ENCODE measurements at places on chromosomes 4 and X. TPM values are rescaled to one million over a fixed set of nuclear protein-coding genes. Genes with fewer than 3 reads are reported as not detected.
A peak's percentile ranks its signal among the peaks of the same experiment; 100 is the strongest.

DNA sequence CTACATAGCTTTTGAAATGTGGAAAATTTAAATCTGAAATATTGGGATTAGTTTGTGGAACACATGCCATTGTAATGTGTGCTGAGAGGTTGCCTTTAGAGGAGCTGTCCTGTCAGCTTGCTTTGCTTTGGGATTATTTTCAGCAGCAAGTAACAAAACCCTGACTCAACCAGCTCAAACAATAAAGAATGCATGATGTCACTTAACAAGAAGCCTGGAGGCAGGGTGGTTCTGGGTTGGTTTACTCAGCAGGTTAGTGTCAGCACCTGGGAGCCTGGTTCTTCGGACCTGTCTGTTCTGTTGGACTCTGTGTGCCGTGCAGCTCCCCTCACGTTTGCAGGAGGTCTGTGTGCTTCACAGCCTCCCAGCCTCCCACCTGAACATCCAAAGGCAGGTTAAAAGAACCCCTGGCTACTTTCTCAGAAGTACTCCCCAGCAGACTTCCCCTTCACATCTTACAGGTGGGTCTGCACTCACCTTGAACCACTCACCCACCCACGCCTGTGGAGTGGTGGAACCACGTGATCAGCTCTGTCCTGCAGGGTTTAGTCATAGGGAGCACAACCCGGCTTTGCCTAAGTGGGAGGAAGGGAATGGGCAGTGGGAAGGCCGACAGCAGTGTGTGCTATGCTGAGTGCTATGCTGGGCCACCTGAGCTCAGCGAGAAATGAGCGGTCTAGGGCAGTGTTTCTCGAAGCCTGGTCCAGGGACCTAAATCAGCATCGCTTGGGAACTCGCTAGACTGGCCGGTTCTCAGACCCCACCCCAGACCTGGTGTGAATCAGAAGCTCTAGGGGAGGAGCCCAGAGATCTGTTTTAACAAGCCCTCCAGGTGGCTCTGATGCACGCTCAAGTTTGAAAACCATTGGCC is 20.4 kb downstream of the TMEM131L start:
- peaks cover 49% of the 10 kb centered on the region for H3K4me1 ChIP-seq
- no peak overlapping the region for H3K4me3 ChIP-seq
- peaks cover 14% of the 10 kb centered on the region for H3K36me3 ChIP-seq
- peak overlapping the region; percentile 93 for H3K27ac ChIP-seq

Gene FGB
- polyA plus RNA-seq, result not detected

Gene PHEX
- polyA plus RNA-seq, result not detected

DNA sequence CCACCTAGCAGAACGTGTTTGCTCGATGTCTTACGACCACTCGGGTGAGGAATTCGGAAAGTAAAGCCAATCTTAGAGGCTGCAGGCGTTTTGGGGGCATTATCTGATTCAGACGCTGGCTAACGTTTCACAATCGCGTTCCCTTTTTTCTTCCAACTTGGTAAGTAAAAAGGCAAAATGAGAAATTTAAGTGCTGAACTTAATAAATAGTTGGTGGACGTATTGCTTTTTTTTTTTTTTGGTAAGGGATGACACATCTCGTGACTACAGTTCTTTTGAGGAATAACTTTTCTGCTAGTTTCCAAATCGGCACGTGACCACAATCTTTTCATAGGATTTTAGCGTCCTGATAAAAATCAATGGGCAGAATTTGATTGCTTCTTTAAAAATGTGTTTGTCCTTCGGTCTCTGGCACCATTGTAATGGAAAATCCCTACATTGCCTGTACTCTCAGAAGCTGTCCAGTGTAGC is 848 bp downstream of the RAB9A start:
- H3K36me3 ChIP-seq, result no peaks in the 10 kb centered on the region
- peaks cover 41% of the 10 kb centered on the region for H3K4me1 ChIP-seq
- peak overlapping the region; percentile 85 for H3K4me3 ChIP-seq
- DNase-seq, result peak; percentile 66

Data from CD14-positive monocyte (primary cell).